Small intestine (tissue), 16 donors: ENCODE measurements at places on chromosomes 16 and 17. TPM values are rescaled to one million over a fixed set of nuclear protein-coding genes. Genes with fewer than 3 reads are reported as not detected.
A peak's percentile ranks its signal among the peaks of the same experiment; 100 is the strongest.

DNA sequence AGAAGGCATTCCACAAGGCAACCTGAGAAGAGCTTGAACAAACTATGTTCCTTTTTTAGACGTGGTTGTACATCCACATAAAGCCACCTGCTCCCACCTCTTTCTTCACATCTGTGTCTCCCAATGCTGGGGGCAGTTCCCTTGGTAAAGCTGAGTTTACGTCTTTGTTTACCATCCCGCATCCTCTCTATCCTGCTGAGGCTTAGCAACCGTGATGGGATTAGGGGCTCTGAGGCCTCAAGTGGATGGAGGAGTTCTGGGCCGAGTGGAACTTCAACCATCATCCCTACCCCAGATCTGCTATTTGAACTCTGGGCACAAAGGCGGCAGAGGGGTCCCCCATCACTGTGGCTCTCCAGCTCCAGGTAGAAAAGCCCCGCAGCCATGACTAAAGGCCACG lies 94.2 kb upstream of the CREBBP start:
- no peak for DNase-seq

GRCh38 chr16:85673529-85674417 lies 15.0 kb downstream of the GINS2 start:
- peak; percentile 52 for DNase-seq

DNA sequence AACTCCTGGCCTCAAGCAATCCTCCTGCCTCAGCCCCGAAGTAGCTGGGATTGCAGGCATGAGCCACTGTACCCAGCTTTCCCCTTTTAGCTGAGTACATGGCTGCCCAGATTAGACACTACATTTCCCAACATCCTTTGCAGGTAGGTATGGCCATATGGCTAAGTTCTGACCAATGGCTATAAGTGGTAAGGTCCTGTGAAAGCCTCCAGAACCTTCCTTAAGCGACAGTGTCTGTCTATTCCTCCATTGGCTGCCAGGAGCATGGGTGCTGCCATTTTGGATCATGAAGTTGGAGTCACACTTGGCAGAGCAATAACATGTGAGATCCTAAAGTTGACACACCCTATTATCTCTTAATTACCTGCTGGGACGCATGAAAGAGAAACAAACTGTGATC lies 24.4 kb upstream of the CRHR1 start:
- no peak for DNase-seq

GRCh38 chr16:17470182-17470907 lies 415 bp downstream of the XYLT1 start:
- peak; percentile 51 for DNase-seq

- no peak for DNase-seq
Observed at GRCh38 chr16:4461250-4462085, 13.0 kb downstream of the NMRAL1 start.

- DNase-seq, result no peak
Observed at GRCh38 chr16:14028202-14028601, 42.9 kb upstream of the MRTFB start.

DNA sequence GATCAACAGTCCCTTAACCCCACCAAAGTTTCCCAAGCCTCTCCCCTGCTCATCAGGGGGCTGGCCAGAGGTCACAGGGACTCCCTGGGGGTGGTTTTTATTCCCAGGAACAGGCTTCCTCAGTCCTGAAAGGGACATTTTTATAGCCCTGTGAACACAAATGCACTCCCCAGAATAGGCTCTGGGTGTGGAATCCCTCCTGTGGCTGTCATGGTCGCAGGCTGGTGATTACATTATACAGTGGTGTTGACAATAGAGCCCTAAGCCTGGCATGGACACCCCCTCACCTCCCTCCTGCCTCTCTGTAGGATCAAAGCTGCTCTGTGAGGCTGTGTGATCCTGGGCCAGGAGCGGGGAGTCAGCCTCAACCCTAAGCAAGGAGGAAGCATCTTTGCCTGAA lies 1.4 kb upstream of the CA4 start:
- no peak for DNase-seq

GRCh38 chr17:77180503-77181357 lies 40.0 kb downstream of the SEC14L1 start:
- no peak for DNase-seq

DNA sequence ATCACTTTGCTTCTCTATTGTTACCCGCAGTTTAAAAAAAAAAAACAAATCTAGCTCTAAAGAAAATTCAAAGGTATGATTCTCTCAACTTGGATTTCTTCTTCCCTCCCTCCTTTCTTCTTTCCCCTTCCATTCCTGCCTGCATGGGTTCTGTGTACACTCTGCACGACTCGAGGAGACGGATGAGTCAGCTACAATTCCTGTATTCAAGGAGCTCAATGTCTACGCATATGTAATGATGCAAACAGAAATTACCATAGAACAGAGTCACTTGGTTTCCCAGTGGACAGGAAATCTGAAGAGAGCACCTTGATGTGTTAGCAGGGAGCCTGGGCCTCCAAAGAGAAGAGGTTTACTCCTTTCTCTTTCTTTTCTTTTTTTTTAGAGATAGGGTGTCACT lies 92.3 kb downstream of the VPS53 start:
- no peak for DNase-seq

- DNase-seq, result peak; percentile 66
Observed at GRCh38 chr16:23679274-23679985, 741 bp downstream of the PLK1 start.

- DNase-seq, result no peak
Observed at GRCh38 chr17:51165680-51166197, 472 bp upstream of the NME2 start.

- DNase-seq, result no peak
Observed at GRCh38 chr17:68199837-68200688, 47.8 kb upstream of the AMZ2 start.

DNA sequence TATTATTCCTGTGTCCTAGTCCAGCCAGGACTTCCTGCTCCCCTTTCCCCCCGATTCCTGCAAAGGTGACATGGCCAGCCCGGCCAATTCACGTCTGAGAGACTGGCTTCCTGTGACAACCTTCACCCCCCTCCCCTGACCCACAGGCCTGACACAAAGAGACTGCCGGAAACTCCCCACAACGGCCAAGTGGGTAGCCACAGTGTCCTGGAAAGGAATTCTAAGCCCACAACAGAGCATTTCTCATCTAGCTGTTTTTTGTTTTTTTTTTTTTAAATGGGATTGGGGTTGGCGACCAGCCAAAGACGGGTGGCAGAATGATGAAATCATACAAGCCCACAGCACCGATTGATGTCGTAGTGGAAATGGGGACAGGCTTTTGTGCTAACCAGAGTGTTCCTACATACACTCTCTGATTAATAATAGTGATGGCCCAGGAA lies 2.8 kb upstream of the XAF1 start:
- peak; percentile 11 for DNase-seq

PRR15L gene
- polyA plus RNA-seq, result 182 TPM

TMC5 gene
- polyA plus RNA-seq, result 35.2 TPM
